Dermis blood vessel endothelial cell (primary cell): ENCODE measurements at places on chromosomes 7 and 10. TPM values are rescaled to one million over a fixed set of nuclear protein-coding genes. Genes with fewer than 3 reads are reported as not detected.

- DNase-seq = no peak
Observed at GRCh38 chr7:100623951-100624824, 11.8 kb downstream of the MOSPD3 start.

- peak; percentile 21 for DNase-seq
Observed at GRCh38 chr10:121696854-121697253, 98.6 kb upstream of the FGFR2 start.

PPP1R17 gene
- total RNA-seq = not detected in 2 replicates

- no peak for DNase-seq
Observed at GRCh38 chr7:113197274-113197673, 78.9 kb upstream of the SMIM30 start.

GRCh38 chr7:111320133-111320532 lies 229.2 kb downstream of the LRRN3 start:
- DNase-seq = no peak

DNA sequence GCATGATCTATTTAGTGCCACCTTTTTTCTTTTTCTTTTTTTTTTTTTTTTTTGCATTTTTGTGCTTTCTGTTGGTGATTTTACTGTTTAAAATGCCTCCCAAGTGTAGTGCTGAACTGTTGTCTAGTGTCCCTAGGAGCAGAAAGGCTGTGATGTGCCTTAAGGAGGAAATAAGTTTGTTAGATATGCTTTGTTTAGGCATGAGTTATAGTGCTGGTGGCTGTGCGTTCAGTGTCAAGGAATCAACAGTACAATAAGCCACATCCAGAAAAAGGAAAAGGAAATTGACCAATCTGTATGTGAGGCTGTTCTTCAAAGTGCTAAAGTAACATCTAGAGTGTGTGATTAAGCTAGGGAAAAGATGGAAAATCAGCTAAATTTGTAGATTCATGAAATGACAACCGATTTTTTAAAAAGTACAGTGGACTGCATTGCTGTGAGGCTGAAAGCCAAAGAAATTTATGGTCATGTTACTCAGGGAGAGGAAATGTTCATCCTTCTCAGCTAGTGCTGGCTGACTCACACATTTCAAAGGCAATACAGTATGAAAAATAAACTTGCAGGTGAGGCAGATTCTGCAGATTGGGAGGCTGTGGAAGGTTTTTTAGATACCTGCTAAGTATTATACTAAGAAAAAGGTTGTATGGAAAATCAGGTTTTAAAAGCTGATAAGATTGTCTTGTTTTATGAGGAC lies 122.7 kb upstream of the ADCY1 start:
- DNase-seq = no peak

- DNase-seq = peak; percentile 38
Observed at GRCh38 chr7:135282561-135283254, 49.1 kb downstream of the STRA8 start.

DNA sequence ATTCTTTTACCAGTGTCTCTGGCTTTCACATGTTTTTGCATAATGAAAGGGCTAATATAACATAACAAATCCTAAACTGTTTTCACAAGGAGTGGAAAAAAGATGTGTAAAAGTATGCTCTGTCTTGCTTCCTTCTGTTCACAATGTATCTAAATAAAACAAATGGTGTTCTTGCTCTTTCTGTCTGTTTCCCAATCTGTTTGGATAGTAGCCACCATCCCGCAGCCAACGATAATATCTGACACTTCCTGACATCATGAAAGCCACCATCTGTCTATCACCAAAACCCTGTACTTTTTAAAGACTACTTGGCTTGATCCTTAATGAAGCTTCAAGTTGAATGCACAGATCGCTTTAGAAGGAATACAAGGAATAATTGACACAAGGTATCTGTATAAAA lies 246.2 kb downstream of the ETV1 start:
- peak; percentile 2 for DNase-seq

GRCh38 chr10:65234261-65234660 lies 1691.6 kb upstream of the LRRTM3 start:
- no peak for DNase-seq

HTR7 gene
- 0.09 TPM in 1 of 2 replicates, not detected in the other for total RNA-seq

GRCh38 chr7:98621573-98622482 lies 4.7 kb downstream of the NPTX2 start:
- no peak for DNase-seq
